Epithelial cell of esophagus (primary cell): ENCODE measurements at places on chromosomes 11 and 22.

GRCh38 chr11:119373921-119374631 lies 7.4 kb downstream of the USP2 start:
- peak; percentile 83 for DNase-seq

GRCh38 chr11:130214861-130215530 lies 55.4 kb downstream of the ST14 start:
- no peak for DNase-seq

GRCh38 chr11:132202621-132203020 lies 832.2 kb downstream of the NTM start:
- DNase-seq = no peak

- no peak for DNase-seq
Measured at GRCh38 chr11:101323997-101324396, 194.4 kb upstream of the PGR start.

DNA sequence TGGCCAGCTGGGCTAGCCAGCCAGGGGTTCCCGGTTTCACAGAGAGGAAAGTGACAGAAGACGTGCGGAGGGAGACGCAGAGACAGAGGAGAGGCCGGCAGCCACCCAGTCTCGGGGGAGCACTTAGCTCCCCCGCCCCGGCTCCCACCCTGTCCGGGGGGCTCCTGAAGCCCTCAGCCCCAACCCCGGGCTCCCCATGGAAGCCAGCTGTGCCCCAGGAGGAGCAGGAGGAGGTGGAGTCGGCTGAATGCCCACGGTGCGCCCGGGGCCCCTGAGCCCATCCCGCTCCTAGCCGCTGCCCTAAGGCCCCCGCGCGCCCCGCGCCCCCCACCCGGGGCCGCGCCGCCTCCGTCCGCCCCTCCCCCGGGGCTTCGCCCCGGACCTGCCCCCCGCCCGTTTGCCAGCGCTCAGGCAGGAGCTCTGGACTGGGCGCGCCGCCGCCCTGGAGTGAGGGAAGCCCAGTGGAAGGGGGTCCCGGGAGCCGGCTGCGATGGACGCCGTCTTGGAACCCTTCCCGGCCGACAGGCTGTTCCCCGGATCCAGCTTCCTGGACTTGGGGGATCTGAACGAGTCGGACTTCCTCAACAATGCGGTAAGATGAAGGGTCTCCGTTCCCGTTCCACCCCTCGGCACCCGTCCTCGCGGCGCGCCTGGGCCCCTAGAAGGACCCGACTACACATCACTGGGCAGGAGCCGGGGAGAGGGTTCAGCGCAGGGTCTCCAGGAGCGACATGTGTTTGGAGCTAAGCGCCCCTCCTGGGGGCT lies at the start of gene CREB3L1:
TSS of gene CREB3L1 (plus strand) at position 41 of the 765 bp plus-strand sequence. CDS start at position 491, 450 bp downstream.
- DNase-seq = no peak
